ENCODE measurements at places on chromosomes 4 and X.

DNA sequence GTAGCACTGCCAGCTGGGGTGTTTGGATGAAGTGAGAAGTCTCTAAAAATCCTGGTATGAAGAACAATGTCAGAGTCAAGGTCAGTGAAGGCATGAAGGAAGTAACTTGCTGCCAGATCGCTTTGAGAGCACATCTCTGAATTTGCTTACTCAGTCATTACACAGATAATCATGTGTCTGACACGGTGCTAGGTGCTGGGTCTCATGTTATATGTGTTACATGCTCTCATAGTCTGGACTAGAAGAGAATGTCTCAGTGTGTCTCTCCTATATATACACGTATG, 337.9 kb downstream of the ARHGAP10 start:
- DNase-seq, result no peak

DNA sequence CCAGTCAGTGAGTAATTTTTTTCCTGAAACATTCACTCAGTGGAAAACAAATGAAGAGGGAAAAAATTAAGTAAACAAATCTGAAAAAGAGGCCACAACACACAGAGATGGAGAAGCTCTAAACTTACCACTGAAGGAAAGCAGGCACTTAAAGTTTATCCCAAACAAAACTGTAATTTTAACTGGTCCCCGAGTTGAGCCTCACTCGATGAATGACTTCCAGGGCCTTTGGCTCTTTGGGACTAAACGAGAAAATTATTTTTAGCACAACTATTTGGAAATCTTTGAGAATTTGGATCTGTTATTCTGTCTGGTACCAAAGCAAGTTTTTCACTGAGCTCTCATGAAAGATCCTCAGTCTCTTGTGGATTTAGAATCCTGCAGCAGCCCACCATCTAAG, at the start of gene C1QTNF7:
C1QTNF7 (plus strand) TSS at position 333 of the 400 bp plus-strand sequence. CDS start 7,711 bp downstream, outside the sequence.
- no peak for DNase-seq

DNA sequence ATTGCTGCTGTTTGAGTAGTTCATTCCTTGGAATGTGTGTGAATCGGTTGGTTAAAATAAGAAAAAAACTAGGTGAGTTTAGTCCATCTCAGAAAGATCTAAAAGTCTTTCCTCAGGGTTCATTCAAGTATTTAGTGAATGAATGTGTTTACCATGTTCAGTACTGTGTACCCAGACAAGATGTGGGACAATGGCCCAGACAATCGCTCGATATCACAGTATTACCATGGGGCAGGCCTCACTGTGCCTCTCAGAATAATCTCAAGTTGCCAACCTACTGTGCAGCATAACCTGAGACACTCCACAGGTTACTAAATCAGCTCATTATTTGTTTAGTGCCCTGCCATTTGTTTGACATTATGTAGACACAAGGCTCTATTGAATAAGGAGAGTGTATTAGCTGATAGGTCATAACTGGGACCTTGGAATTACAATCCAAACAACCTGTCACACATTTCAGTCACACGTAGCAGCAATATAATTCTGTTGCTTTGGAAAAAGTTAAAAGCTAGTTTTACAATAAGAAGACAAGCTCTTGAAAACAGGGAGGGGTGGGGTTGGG, 24.9 kb upstream of the AMOT start:
- no peak for DNase-seq

- no peak for DNase-seq
Observed at GRCh38 chr4:68432320-68432719, 14.9 kb upstream of the TMPRSS11E start.

GRCh38 chrX:100687128-100687527, 43.1 kb downstream of the SRPX2 start:
- peak; percentile 41 for DNase-seq

- no peak for DNase-seq
Observed at GRCh38 chrX:100319716-100320115, 90.4 kb downstream of the PCDH19 start.

GRCh38 chr4:86582410-86582809, 11.7 kb upstream of the PTPN13 start:
- no peak for DNase-seq

GRCh38 chr4:183602557-183603027, 56.4 kb downstream of the RWDD4 start:
- no peak for DNase-seq

DNA sequence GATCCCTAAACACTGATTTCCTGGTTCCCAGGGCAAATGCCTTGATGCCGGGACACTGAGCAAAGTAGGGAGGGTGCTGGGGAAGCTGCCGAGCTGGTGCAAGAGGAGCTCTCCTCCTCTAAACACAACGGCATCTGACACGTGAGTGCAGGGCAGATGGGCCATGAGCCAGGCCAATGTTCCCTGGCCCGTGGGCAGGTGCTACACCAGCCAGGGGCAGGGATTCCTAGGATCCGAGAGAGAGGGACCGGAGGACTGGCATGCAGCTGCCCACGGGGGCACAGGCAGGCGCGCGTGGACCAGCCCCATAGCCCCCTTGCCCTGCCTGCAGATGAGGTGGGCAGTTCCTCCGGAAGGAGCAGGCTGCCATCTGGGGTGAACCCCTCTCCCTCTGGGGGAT, 66.8 kb upstream of the AFAP1 start:
- DNase-seq, result no peak

- peak; percentile 11 for DNase-seq
Observed at GRCh38 chr4:125316401-125316790, 1.6 kb downstream of the FAT4 start.

DNA sequence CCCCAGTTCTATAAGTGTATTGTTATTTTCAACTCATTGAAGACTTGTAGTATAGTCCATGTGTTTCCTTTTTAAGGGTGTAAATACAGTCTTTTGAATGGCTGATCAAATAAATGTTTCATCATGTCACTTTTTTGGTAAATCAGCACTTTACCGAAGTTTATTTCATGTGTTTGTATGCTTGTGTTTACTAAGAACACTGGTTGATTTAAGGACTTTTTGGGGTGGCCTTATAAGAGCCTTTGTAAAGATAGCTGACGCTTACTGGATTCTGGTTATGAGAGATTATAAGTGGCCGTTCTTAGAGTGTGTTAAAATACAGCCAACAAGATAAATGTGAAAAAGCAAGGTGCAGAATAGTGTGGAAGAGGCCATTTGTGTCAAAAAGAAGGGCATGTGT, 2.6 kb downstream of the UBE2K start:
- no peak for DNase-seq

GRCh38 chrX:23822397-23822796, 39.4 kb downstream of the SAT1 start:
- no peak for DNase-seq

GRCh38 chr4:40170588-40170987, 26.2 kb upstream of the RHOH start:
- DNase-seq, result no peak
